Mesothelial cell of epicardium (in vitro differentiated cells): ENCODE measurements at places on chromosomes 16 and 17. TPM values are rescaled to one million over a fixed set of nuclear protein-coding genes. Genes with fewer than 3 reads are reported as not detected.

RCVRN gene
- total RNA-seq: 1.2 to 1.8 TPM (median 1.3 TPM) in 3 replicates

GRCh38 chr16:47861999-47862398, 293.8 kb downstream of the ABCC12 start:
- no peak for DNase-seq

GAS2L2 gene
- 0.09 to 0.20 TPM (median 0.11 TPM) in 3 replicates for total RNA-seq

GRCh38 chr17:17999364-18000029, 26.8 kb downstream of the DRC3 start:
- no peak for DNase-seq

- DNase-seq: no peak
Observed at GRCh38 chr16:48676836-48677235, 66.9 kb upstream of the N4BP1 start.

- DNase-seq: no peak
Observed at GRCh38 chr17:57707892-57708291, 37.2 kb downstream of the CCDC182 start.

DNA sequence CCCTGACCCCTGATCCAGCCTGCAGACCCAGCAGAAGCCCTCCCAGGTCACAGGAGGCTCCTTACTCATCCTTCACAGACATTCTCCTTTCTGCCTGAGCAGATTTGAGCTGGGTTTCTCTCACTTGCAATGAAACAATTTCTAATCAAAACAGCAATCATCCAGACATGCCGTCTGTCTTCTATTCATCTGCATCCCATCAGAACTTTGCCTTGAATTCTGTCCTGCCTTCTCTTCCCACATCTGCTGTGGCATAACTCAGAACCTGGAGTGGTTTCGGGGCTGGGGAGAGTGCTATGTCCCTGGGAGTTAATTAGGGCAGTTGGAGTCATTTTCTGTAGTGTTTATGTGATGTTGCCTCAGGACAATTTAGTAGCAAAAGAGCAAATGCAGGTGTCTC, 278.6 kb downstream of the CBLN1 start:
- no peak for DNase-seq

- no peak for DNase-seq
Observed at GRCh38 chr16:83717308-83717707, 90.5 kb upstream of the HSBP1 start.
